ENCODE measurements at places on chromosomes 1 and 21.

- DNase-seq, result no peak
- peaks cover 28% of the 10 kb centered on the region for H3K27me3 ChIP-seq
- no peaks in the 10 kb centered on the region for H3K36me3 ChIP-seq
- no peak within 1 kb of the TSS for H3K27ac ChIP-seq
- no peaks in the 10 kb centered on the region for H3K4me1 ChIP-seq
Observed at GRCh38 chr1:112508278-112509004, at the start of gene WNT2B. Gene WNT2B, plus strand, starts transcription at chr1:112508965. Its CDS starts 298 bp downstream, at chr1:112509263.

- no peaks in the 10 kb centered on the region for H3K27me3 ChIP-seq
- H3K27ac ChIP-seq, result peak within 1 kb of the TSS; percentile 68
- no peak for DNase-seq
- peaks cover 64% of the 10 kb centered on the region for H3K4me1 ChIP-seq
Observed at GRCh38 chr1:15246960-15247614, at the start of gene FHAD1. Gene FHAD1, plus strand, starts transcription at chr1:15247223. Its CDS starts 4,562 bp downstream, at chr1:15251785.

- peak overlapping the region; percentile 81 for H3K4me3 ChIP-seq
- H3K27ac ChIP-seq, result peak overlapping the region; percentile 93
- DNase-seq, result peak; percentile 94
Observed at GRCh38 chr1:234980645-234981396, 147.8 kb downstream of the TOMM20 start.

GRCh38 chr1:152869808-152870419, 8.2 kb upstream of the SMCP start:
- H3K27me3 ChIP-seq, result peaks cover 5% of the 10 kb centered on the region
- no peaks in the 10 kb centered on the region for H3K4me1 ChIP-seq
- no peak overlapping the region for H3K4me3 ChIP-seq
- peak; percentile 68 for DNase-seq
- H3K27ac ChIP-seq, result no peak overlapping the region

- H3K4me1 ChIP-seq, result no peaks in the 10 kb centered on the region
- H3K27ac ChIP-seq, result no peak overlapping the region
- no peak for DNase-seq
- H3K4me3 ChIP-seq, result no peak overlapping the region
- H3K36me3 ChIP-seq, result no peaks in the 10 kb centered on the region
Observed at GRCh38 chr1:176576670-176577069, 113.7 kb downstream of the PAPPA2 start.

- no peaks in the 10 kb centered on the region for H3K4me1 ChIP-seq
- no peak for DNase-seq
- no peaks in the 10 kb centered on the region for H3K27me3 ChIP-seq
- no peak overlapping the region for H3K27ac ChIP-seq
Observed at GRCh38 chr1:150456146-150456647, 31.0 kb upstream of the TARS2 start.

GRCh38 chr1:20865001-20865400, 77.9 kb upstream of the HP1BP3 start:
- H3K4me1 ChIP-seq, result no peaks in the 10 kb centered on the region
- DNase-seq, result no peak
- H3K27me3 ChIP-seq, result no peaks in the 10 kb centered on the region
- no peak overlapping the region for H3K27ac ChIP-seq
- H3K4me3 ChIP-seq, result no peak overlapping the region

GRCh38 chr1:74010206-74010605, 187.8 kb downstream of the LRRIQ3 start:
- H3K4me3 ChIP-seq, result peak overlapping the region; percentile 59
- no peak overlapping the region for H3K27ac ChIP-seq
- peaks cover 8% of the 10 kb centered on the region for H3K4me1 ChIP-seq
- H3K27me3 ChIP-seq, result no peaks in the 10 kb centered on the region
- H3K36me3 ChIP-seq, result no peaks in the 10 kb centered on the region

GRCh38 chr1:167434306-167434705, 84.0 kb downstream of the CD247 start:
- H3K27ac ChIP-seq, result peak overlapping the region; percentile 98
- peaks cover 84% of the 10 kb centered on the region for H3K4me1 ChIP-seq
- peaks cover 38% of the 10 kb centered on the region for H3K36me3 ChIP-seq
- no peak for DNase-seq

GRCh38 chr1:161176468-161177111, 717 bp downstream of the B4GALT3 start:
- H3K27me3 ChIP-seq, result no peaks in the 10 kb centered on the region
- H3K4me1 ChIP-seq, result peaks cover 54% of the 10 kb centered on the region
- H3K4me3 ChIP-seq, result peak overlapping the region; percentile 99
- H3K27ac ChIP-seq, result peak overlapping the region; percentile 96
- no peak for DNase-seq

GRCh38 chr1:50704126-50704525, 255.9 kb downstream of the FAF1 start:
- DNase-seq, result no peak
- no peak overlapping the region for H3K4me3 ChIP-seq
- no peaks in the 10 kb centered on the region for H3K27me3 ChIP-seq
- peaks cover 14% of the 10 kb centered on the region for H3K4me1 ChIP-seq

GRCh38 chr1:156230473-156230837, 11.5 kb upstream of the BGLAP start:
- H3K27me3 ChIP-seq, result no peaks in the 10 kb centered on the region
- peaks cover 20% of the 10 kb centered on the region for H3K36me3 ChIP-seq
- peaks cover 16% of the 10 kb centered on the region for H3K4me1 ChIP-seq
- no peak for DNase-seq

GRCh38 chr1:167926486-167926997, 9.9 kb upstream of the DCAF6 start:
- H3K36me3 ChIP-seq, result no peaks in the 10 kb centered on the region
- peaks cover 3% of the 10 kb centered on the region for H3K4me1 ChIP-seq
- H3K27me3 ChIP-seq, result no peaks in the 10 kb centered on the region
- H3K27ac ChIP-seq, result no peak overlapping the region
- DNase-seq, result no peak
- H3K4me3 ChIP-seq, result no peak overlapping the region

GRCh38 chr1:214124915-214125314, 137.1 kb downstream of the PROX1 start:
- H3K27me3 ChIP-seq, result peaks cover 28% of the 10 kb centered on the region

DNA sequence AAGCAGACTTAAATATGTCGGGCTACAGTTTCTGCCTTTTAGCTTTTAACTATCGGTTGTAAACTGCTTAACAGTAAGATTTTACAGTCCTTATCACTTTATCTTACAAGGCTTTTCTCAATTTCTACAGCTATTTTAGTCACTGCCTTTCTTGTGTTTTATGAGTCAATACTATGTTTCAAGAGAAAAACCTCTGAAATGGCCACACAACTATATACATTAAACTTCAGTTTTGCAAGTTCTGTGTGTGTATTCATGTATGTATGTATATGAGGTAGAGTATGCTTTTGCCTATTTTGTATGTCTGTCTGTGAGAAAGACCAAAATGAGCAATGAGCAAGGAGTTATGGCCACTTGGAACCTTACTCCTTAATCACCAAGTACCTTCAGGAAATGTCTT, 169.8 kb downstream of the SYT2 start:
- H3K4me3 ChIP-seq, result no peak overlapping the region
- DNase-seq, result no peak
- H3K27me3 ChIP-seq, result no peaks in the 10 kb centered on the region
- no peaks in the 10 kb centered on the region for H3K36me3 ChIP-seq
- no peak overlapping the region for H3K27ac ChIP-seq
- H3K4me1 ChIP-seq, result peaks cover 3% of the 10 kb centered on the region

DNA sequence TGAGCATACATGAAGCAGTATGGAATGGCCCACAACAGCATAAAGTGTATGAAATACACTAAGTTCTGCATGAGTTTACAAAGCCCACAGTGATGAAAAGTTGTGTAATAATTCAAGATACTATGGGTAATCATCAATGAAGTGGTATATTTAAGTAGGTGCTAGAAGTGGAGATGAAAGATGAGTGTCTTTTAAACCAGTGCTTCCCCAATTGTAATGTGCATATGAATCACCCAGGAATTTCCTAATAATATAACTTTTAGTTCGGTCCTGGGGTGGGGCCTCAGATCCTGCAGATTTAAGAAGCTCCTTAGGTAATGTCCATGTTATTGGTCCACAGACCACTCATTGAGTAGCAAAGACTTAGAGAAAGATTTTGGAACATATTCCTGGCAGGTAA, 184.9 kb downstream of the DUSP10 start:
- H3K27ac ChIP-seq, result no peak overlapping the region
- H3K27me3 ChIP-seq, result no peaks in the 10 kb centered on the region
- DNase-seq, result no peak
- peaks cover 3% of the 10 kb centered on the region for H3K4me1 ChIP-seq
- H3K36me3 ChIP-seq, result no peaks in the 10 kb centered on the region

DNA sequence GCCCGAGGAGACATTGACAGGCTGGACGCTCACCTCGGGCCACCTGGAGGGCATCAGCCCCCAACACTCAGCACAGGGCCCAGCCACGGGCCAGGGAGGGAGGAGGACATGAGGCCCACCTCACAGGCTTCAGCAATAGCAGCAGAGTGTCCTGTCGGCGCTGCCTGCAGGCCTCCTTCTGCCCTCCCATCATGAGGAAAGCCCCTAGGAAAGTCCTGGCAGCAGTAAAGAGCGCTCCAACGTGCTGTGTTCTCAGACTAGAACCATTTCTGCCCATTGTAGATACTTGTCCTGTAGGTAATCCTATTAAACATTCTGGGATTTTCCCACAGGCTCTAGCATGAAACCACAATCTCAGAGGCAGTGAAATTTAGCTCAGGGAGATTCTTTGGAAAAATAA, 62.0 kb upstream of the GALNT2 start:
- H3K4me1 ChIP-seq, result no peaks in the 10 kb centered on the region
- no peak overlapping the region for H3K27ac ChIP-seq
- H3K36me3 ChIP-seq, result no peaks in the 10 kb centered on the region

- H3K4me1 ChIP-seq, result no peaks in the 10 kb centered on the region
- H3K4me3 ChIP-seq, result no peak overlapping the region
- peaks cover 7% of the 10 kb centered on the region for H3K27me3 ChIP-seq
- DNase-seq, result no peak
- H3K36me3 ChIP-seq, result no peaks in the 10 kb centered on the region
Observed at GRCh38 chr1:22197644-22198043, 54.7 kb upstream of the WNT4 start.
